ENCODE measurements at places on chromosomes 1 and 21. TPM values are rescaled to one million over a fixed set of nuclear protein-coding genes. Genes with fewer than 3 reads are reported as not detected.

DIO1 gene
- not detected for total RNA-seq

IL19 gene
- not detected for total RNA-seq

SH2D1B gene
- not detected for total RNA-seq

SOX13 gene
- 11.2 TPM for total RNA-seq

RHD gene
- total RNA-seq, result not detected

OR2T33 gene
- total RNA-seq, result not detected

DISC1 gene
- total RNA-seq, result 9.4 TPM

GATAD2B gene
- 9.8 TPM for total RNA-seq

MR1 gene
- 3.2 TPM for total RNA-seq

GJA9 gene
- total RNA-seq, result not detected

PGLYRP4 gene
- total RNA-seq, result not detected

LDLRAD1 gene
- total RNA-seq, result not detected

NHLH1 gene
- 0.06 TPM for total RNA-seq

AMY2A gene
- not detected for total RNA-seq

A3GALT2 gene
- total RNA-seq, result not detected

TFAP2E gene
- total RNA-seq, result not detected

CLIC6 gene
- not detected for total RNA-seq

LIN28A gene
- not detected for total RNA-seq

GBP6 gene
- not detected for total RNA-seq

ZBTB37 gene
- 6.2 TPM for total RNA-seq

RRP1 gene
- total RNA-seq, result 13.4 TPM

PHLDA3 gene
- 56.5 TPM for total RNA-seq

ADGRB2 gene
- 0.16 TPM for total RNA-seq

SLC9C2 gene
- under 0.01 TPM for total RNA-seq

MARK1 gene
- total RNA-seq, result 0.32 TPM
